ENCODE measurements at places on chromosomes 3 and 15.

- no peak for DNase-seq
Measured at GRCh38 chr3:81684751-81685395, 76.6 kb downstream of the GBE1 start.

DNA sequence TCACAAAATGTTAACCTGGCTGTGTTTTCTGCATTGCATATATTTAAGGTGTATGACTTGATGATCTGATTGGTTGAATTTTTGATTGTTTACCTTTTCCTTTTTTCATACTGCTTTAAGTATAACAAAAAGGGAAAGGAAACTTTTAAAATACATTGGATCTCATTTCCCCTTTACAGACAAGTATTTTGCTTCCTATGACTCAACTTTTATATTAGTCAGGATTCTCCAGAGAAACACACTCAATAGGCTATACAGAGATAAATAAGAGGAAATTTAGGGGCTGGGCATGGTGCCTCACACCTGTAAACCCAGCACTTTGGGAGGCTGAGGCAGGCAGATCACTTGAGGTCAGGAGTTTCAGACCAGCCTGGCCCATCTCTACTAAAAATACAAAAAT, 205.8 kb downstream of the TJP1 start:
- DNase-seq = no peak

GRCh38 chr3:71652781-71653413, 69.4 kb upstream of the FOXP1 start:
- peak; percentile 55 for DNase-seq

- DNase-seq = no peak
Measured at GRCh38 chr15:100167884-100168375, 173.8 kb downstream of the ADAMTS17 start.

DNA sequence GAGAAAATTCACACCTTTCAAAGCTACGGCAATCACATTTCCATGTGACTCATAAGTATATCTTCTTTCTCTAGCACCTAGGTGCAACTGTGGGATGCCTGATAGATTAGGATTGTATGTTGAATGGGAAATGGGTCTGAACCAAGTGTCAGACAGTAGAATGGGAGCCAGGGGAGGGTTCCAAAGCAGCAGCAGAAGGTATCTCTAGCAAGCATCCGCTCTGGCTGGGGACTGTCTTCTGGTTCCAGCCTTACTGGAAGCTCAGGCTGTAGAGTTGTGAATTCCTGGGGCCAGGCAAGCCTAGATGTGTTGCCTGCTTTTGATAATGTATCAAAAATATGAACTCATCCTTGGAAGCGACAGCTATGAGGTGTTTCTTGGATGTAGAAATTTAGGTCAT, 2.1 kb upstream of the CHL1 start:
- DNase-seq = no peak

GRCh38 chr3:70736009-70736408, 423.6 kb upstream of the MDFIC2 start:
- no peak for DNase-seq

DNA sequence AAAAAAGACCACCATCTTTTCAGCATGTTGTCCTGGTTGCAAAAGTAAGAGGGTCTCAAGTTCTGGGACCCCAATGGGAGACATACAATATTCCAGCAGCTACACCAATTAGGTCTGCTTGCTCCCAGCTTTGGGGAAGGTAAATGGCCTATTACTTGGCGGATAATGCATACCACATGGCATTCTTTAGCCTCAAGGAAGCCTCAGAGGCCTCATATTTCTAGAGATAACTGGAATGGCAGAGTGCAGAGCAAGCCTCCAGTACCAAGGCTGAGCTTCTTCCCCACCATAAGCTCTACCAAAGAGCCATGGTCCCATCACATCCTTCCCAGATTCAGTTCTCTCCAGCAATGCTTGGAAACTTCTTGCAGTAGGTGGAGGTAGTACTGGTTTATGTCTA, 493.8 kb downstream of the SHQ1 start:
- DNase-seq = no peak

GRCh38 chr15:34437687-34438086, at the start of gene GOLGA8A:
TSS of gene GOLGA8A (minus strand) at chr15:34437808. CDS start at chr15:34389691, 48,117 bp downstream.
- DNase-seq = peak; percentile 94

GRCh38 chr15:52427804-52428203, 100.9 kb downstream of the MYO5A start:
- peak; percentile 54 for DNase-seq

All from activated CD4-positive, alpha-beta T cell treated with anti-CD3 and anti-CD28 coated beads for 36 hours (primary cell).